Activated T-helper 9 cell treated with anti-CD3 and anti-CD28 coated beads, Interleukin-2, amount 50 U/mL, for 16 hours (primary cell): ENCODE measurements at places on chromosomes 5 and 9.

DNA sequence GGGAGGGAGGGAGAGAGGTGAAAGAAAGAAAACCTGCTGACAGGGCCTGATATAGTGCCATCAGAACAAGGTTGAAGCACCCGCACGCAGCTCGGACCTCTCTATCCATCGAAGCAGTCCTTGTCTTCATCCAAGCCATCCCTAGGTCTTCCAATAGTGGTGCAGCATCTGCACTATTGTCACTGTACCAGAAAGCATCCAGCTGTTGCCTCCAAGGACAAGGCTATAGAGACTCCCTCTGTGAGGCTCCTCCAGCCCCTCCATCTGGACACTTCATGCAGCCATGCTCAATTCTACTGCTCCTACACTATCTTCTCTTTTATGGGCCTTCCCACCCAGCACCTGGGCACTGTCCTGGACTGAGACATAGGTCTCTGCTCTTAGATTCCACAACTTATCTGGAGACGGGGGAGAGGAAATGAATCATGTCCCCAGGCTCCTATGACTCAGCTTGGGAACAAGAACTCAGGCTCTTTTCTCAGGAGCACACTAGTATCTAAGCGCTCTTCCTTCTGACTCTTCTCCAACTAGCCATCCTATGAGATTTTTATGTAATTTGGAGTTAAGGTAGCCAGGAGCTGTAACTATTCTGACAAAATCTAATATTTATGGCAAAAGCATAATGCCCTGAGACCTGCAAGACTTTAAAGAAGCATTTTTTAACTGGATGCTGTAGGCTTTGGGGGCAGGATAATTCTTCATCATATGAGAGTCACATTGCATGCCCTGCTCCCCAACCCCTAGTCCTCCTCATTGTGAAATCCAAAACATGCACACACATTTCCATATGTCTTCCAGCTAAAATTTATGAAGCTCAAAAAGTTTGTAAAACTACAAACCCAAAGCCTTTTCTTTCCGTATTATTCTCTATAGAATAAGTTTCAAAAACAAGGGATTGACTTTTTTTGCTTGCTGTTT, 446.8 kb downstream of the CCDC171 start:
- DNase-seq, result no peak

GRCh38 chr9:107850653-107851052, 361.1 kb upstream of the KLF4 start:
- DNase-seq, result no peak

DNA sequence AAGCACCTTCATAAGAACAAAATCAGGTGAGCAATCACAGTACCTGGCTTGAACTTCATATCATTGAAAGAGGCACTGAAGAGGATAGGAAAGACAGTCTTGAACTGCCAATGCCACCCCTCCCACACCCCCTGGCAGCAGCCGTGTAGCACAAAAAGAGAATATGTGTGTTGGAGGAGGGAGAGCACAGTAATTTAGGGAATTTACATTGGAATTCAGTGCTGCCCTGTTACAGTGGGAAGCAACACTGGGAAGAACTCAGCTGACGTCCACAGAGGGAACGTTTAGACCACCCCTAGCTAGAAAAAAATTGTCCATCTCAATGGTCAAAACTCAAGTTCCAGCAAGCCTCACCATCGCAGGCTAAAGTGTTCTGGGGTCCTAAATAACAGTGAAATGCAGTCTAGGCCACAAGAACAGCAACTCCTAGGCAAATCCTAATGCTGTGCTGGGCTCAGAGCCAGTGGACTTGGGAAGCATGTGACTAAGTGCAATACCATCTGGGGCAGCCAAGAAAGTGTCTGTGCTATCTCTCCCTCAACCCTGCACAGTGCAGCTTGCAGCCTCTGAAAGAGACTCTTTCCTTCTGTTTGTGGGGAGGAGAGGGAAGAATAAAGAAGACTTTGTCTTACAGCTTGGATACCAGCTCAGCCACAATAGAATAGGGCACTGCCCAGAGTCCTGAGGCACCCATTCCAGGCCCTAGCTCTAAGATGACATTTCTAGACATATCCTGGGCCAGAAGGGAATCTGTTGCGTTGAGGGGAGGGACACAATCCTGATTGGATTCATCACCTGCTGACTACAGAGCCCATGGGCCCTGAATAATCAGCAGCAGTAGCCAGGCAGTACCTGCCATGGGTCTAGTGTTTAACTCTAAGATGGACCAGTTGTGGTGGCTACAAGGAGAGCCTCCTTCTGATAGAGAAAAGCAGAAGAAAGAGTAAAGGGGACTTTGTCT, 62.1 kb upstream of the VLDLR start:
- DNase-seq, result no peak

GRCh38 chr5:157561110-157561509, 14.5 kb downstream of the ADAM19 start:
- no peak for DNase-seq

DNA sequence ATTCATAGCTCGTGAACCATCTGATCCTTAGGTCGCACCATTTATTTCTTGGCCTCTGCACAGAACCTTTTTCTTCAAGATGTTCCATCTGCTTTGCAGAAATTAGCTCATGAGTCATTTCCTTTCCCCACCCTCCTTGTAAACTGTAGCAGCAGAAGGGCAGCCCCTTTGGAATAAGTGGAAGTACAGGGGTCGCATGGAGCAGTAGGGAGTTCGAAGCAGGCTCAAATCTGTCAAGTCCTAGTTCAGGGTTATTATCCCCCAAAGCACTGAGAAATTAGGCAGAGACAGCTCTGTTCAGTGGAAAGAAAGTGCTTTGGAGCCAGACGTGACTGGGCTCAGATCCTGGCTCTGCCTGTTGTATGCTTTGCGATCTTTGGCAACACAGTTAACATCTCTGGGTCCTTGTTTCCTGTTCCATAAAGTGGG, 84.2 kb downstream of the SGCD start:
- DNase-seq, result no peak
